ENCODE measurements at places on chromosomes 7 and 10.
A peak's percentile ranks its signal among the peaks of the same experiment; 100 is the strongest.

- no peak for DNase-seq
Measured at GRCh38 chr10:15742836-15743235, 23.1 kb upstream of the ITGA8 start.

DNA sequence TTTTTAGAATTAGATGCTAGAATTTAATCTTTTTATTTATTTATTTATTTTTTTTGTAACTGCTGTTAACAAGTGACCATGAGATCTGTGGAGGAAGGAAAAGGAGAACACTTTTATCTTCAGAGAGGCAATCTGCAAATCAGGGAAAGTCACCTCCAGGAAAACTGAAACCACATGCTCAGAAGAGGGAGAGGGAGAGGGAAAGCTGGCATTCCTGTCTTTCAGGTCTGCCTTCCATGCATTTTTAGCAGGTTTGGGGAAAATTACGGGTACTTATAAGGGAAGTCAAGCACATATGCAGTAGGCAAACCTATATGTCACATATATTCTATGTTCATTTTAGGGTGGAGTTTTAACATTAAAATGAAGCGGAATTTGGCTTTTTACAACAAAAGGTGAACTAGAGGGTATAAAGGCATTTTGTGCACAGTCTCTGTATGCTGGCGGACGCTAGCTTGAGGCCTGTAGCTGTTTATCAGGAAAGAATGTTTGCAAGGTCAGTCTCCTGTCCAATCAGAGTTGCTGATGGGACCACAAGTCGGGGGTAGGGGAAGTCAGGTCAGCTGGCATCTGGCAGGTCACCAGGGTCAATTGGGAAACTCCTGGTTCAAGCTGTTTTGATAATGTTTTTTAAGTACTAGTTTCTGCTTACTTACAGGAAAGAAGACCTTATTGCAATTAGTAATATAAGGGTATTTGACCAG lies 333.5 kb downstream of the GPR158 start:
- DNase-seq = no peak

GRCh38 chr7:74619235-74619860 lies 38.2 kb upstream of the GTF2I start:
- no peak for DNase-seq

GRCh38 chr7:40509287-40509996 lies 374.6 kb downstream of the SUGCT start:
- no peak for DNase-seq

DNA sequence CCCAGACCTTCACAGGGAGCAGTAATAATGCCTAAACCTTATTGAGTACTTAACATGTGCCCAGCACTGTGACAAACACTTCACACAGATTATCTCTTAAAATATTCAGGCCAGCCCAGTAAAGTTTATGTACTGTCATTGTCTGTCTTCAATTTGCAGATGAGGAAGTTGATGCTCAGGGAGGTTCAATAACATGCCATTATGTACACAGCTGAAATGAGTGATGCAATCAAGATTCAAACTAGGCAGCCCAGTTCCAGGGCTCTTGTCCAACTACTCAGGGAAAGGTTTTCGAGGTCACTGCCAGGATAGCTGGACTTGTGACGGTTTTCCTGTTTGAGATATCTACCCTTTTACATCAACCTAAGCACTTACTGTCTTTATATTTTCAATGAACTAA lies 56.1 kb downstream of the AUTS2 start:
- DNase-seq = peak; percentile 32

DNA sequence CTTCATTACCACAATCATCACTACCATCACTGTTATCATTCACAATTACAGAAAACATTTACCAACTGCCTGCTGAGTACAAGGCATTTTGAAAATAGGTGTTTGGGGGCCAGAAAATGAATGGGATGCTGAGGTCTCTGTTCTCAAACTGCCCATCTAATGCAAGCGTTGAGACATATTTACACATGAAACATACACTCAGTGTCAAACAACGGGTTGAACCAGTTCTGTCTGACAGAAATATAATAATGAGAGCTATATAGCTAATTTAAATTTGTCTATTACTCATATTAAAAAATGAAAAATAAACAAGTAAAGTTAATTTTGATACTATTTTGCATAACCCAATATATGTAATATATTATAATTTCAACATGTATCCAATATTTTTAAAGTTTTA lies 303.1 kb downstream of the KCNMA1 start:
- DNase-seq = no peak

GRCh38 chr7:240146-240676 lies 47.8 kb downstream of the FAM20C start:
- no peak for DNase-seq

- DNase-seq = no peak
Measured at GRCh38 chr10:84762754-84763394, 434.5 kb downstream of the CCSER2 start.

GRCh38 chr7:121610243-121610642 lies 214.1 kb upstream of the FAM3C start:
- no peak for DNase-seq

DNA sequence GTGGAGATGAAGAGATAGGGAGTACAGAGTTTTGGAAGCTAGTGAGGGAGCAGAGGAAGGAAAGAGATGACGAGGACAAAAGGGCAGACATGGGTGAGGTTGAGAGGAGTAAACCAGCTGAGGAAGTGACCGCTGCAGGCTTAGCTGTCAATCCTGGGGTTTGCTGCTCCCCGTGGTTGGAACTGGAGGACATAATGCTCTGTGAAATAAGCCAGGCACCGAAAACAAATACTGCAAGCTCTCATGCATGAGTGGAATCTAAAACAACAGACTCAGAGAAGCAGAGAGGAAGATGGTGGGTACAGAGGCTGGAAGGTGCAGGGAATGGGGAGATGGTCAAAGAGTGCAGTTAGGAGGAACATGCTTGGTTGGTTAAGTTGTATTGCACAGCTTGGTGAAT lies 482.2 kb upstream of the C7orf33 start:
- no peak for DNase-seq

DNA sequence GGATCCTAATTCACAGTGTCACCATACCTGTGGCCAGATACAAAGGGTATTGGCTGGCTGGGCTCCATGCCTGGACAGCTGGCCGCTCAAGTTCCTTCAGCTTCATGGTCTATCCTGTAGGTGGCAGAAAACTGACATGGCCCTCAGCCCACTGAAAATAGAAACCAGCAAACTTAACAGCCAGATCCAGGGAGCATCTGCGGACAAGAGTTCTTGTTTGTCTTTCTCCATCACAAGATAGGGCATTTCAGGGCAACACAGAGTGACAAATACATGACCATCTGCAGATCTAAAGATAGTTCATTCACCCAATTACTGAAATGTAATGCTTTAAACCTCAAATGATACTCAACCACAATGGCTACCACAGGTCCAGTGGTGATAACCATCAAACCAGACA lies 2.8 kb downstream of the SEC31B start:
- peak; percentile 51 for DNase-seq

GRCh38 chr10:42985436-42986316 lies 91.2 kb upstream of the RET start:
- no peak for DNase-seq

DNA sequence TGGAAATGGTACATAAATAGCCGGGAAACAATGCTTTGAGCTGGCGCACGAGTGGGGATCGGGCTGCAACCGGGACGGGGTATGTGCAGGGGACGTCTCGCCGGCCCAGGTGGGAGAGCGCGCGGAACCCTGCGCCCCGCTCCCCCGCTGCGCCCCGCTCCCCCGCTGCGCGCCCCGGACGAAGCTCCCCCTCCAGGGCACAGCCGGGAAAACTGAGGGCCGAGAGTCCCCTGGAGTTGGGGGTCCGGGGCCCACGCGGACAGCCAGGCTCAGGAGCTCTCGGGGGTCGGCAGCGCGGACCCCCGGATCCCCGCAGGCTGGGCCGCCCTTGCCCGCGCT lies 514 bp downstream of the RADIL start:
- DNase-seq = no peak

DNA sequence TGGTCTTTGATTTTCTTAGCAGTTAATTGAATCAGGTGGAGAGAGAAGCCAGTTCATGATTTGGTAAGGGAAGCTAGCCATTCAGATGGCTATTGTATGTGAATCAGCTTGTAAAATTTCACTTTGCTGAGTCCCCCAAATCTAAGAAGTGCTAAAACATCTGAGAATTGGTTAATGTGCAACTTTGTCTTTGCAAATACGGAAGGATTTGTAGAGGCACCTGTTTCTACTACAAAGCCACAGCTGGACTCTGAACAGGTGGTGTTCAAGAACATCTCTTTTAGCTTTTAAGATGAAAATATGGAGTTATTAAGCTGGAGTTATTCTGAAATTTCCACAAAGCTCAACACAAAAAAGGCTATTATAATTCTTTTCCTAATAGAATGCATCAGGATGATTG lies 132.6 kb downstream of the VPS50 start:
- DNase-seq = no peak

GRCh38 chr7:18491871-18492270 lies 3.7 kb upstream of the HDAC9 start:
- no peak for DNase-seq

- DNase-seq = no peak
Measured at GRCh38 chr7:69599955-69600709, 1.9 kb downstream of the AUTS2 start.

- DNase-seq = no peak
Measured at GRCh38 chr10:97089209-97089870, 96.4 kb downstream of the SLIT1 start.

DNA sequence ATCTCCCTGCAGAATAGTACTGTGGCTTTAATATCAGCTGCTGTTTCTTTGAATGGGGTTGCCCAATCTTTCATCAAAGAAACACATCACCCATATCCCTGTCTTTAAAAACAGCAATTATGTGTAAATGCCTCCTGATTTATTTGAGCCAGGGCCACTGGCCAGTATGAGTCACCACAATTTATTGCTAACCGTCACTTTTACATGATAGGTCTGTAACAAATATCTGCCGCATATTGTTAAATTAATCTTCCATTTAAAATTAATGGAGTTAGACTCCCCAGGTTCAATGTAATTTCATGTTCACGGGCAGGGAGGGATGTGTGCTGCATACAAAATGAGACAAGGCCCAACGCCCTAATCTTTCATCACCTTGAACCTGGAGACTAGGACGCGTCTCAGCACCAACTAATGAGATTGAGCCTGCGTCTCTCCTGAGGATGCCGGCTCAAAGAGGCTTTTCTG lies 673.4 kb downstream of the AUTS2 start:
- DNase-seq = no peak

DNA sequence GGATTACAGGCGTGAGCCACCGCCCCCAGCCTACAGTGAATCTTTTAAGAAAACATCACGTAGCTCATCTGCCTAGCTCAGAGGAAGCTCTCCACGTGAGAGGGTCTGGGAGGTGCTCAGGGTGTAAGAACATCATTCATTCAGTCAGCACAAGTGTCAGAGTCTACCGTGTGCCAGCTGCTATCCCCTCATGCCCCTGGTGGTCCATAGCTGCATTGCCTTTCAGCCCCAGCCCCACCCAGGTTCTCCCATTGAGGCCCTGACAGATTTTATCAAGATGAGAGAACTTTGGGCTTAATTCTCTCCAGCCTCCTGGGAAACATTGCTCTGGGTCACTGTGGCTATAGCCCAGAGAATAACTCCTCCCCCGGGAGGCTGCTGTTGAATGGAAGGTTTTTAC lies 45.1 kb downstream of the ZNF503 start:
- DNase-seq = no peak

- DNase-seq = no peak
Measured at GRCh38 chr10:78572565-78572964, 496.2 kb upstream of the ZMIZ1 start.

DNA sequence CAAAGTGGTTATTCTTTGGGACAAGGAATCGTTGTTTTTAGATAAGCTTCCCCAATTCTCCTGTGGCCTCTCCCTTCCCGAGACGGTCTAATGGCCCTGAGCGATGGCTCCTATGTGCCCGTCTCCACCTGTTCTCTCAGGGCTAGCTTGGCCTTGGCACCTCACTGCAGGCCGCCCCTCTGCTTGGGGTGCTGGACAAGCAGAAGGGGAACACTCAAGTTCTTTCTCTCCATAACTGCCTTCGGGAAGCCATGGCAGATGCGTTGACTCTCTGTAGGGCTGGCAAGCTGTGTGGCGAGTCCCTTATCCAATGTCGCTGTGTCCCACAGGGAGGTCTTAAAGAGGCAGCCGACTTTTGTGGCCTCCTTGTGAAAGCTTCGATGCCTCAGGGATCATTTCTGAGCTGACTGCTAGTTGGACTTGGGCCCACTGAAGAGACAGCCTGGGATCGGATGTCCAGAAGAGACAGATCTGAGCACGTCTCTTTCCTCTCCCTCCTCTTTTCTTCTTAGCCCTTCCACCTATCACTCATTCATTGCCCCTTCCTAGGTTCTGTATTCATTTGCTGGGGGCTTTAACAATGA lies 70.8 kb downstream of the GRK5 start:
- DNase-seq = no peak

GRCh38 chr7:25579778-25580075 lies 351.4 kb upstream of the NPVF start:
- DNase-seq = no peak

DNA sequence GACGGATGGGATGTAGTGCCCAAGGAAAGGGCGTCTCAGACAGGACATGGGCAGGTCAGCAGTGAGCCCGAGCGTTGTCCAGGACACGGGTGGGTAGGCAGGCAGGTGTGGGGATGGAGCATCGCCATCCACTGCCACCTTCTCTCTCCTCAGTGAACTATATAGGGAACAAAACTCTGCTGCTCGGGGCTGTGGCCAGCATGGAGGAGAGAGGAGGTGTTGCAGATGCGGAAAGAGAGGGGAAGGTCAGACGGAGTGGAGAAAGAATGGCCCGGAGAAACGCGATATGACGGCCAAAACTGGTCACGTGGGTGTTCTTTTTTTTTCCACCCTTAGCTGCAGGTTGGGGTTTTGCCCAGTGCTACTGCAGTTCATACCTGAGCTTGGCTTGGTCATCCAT lies 71.2 kb downstream of the GRID1 start:
- no peak for DNase-seq

GRCh38 chr7:512541-513311 lies 6.9 kb downstream of the PDGFA start:
- no peak for DNase-seq

- no peak for DNase-seq
Measured at GRCh38 chr10:107163881-107164861, at the start of gene SORCS1. SORCS1 (minus strand) TSS chr10:107164706.

DNA sequence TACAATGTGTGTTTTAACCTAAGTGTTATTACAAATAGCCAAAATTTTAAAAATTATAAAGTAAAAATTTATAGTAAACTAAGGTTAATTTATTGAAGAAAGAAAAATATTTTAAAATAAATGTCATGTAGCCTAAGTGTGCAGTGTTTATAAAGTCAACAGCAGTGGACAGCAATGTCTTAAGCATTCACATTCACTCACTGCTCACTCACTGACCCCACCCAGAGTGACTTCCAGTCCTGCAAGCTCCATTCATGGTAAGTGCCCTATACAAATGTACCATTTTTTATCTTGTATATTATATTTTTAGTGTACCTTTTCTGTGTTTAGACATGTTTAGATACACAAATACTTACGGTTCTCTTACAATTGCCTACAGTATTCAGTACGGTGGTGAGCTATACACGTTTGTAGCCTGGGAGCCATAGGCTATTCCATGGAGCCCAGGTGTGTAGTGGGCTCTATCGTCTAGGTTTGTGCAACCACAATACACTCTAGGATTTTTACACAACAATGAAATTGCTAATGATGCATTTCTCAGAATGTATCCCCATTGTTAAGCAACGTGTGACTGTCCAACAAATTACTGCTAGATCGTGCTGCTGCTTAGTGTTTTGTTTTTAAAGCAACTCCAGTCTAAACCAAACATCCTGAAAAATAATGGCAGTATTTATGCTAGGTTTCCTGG lies 108.9 kb upstream of the NAMPT start:
- no peak for DNase-seq

- no peak for DNase-seq
Measured at GRCh38 chr10:23432166-23432565, 6.7 kb upstream of the OTUD1 start.
